ENCODE measurements at places on chromosomes 6 and 20.

- DNase-seq = no peak
These were observed 38.5 kb downstream of the COL12A1 start for GRCh38 chr6:75167325-75167724.

GRCh38 chr20:51440589-51440988 lies 101.9 kb downstream of the NFATC2 start:
- DNase-seq = no peak

DNA sequence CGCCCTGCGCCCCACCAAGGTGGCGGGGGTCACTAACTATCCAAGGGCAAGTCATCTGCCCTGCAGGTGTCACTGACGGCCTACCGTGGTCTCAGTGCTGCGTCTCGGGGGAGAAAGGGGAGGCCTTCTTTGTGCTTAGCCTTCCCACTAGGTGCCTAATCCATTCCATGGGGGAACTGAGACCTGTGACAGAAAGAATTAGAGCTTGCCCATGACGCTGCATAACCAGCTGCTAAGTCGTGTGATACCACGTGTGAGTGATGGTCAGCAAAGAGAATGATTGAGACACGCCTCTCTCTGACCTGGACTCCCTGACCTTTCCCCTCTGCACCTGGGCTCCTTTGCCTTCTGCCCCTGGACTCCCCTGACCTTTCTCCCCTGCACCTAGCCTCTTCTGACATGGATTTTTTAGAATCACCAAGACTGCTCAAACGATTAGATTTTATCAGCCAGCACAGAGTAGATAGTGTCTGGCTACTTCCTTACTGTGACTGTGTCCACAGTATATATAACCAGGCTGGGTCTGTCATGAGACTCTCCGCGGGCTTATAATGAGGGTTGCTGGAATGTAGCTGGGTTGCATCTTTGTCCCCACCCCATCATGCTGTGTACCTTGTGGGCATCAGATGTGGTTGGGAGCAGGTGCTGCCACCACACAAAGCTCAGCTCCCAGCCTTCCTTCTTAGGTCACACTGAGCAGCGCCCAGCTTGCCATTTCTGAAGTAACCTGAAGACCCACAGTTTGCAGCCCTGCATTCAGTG lies 140.6 kb downstream of the TMEM242 start:
- DNase-seq = no peak

DNA sequence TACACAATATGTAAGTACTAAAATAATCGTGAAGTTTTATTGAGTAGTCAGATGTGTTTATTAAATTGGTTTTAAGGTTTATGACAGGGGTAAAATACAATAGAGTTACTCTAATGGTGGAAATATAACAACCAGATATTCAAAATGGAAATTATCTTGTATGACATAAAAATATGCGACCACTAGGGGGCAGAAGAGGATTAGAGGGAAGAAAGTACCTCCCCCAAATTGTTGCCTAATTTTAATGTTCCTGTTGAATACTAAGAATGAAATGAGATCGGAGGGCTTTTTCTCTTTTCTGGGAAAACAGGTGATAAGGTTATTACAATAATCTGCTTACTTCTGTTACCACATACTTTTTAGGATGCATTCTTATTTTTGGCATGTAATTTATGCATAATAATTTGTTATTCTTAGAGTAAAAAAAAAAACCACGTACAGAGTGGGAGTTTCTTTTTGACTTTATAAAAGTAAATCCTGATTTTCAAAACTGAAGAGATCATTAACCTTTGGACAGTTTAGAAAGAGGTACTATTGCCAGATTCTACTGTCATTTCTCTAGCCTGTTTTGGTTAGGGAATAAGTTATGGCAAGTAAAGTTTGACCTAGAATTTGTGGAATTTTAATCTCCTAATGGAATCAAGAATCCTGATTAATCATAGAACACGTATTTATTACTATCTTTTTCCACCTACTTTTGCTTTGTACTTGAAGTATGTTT lies 159.2 kb downstream of the CD109 start:
- no peak for DNase-seq

DNA sequence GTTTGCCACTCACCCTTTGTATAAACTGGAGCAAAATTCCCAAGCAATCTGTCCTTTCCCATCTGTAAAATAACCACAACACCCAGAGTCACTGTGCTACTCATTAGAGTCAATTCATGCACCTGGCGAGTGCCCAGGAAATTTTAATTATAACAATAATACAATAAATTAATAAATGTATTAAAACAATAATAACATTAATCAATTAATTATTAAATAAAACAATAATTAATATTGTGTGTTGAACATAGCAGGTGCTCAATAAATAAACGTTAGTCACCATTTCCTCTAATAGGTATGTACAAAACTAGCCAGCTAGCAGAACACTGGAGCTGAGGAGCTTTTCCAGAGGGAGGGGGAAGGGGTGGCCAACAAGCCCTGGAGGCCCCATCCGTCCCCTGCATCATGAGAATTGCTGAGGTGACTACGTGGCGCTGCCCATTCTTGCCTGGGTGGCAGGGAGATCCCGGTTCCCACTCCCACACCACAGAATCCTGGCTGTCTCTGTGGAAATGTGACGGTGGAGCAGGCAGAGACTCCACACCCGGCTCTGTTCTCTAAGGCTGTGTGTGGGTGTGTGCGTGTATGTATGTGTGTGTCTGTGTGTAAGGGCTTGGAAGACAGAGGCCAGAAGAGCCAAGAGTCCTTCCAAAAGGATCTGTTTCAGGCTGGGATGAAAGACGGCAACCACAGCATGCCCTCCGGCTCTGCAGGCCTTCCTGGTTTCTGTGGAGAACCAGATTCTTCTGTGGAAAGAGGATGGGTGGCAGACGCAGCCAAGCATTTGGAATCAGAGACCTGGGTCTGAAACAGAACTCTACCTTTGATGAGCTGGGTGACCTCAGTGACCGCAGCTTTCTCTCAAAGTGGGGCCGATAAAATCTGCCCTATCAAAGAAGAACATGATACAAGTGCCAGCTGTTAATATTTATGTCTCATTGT lies 18.8 kb upstream of the EZR start:
- DNase-seq = no peak

- no peak for DNase-seq
These were observed 97.5 kb downstream of the CDH26 start for GRCh38 chr20:60055740-60056139.

DNA sequence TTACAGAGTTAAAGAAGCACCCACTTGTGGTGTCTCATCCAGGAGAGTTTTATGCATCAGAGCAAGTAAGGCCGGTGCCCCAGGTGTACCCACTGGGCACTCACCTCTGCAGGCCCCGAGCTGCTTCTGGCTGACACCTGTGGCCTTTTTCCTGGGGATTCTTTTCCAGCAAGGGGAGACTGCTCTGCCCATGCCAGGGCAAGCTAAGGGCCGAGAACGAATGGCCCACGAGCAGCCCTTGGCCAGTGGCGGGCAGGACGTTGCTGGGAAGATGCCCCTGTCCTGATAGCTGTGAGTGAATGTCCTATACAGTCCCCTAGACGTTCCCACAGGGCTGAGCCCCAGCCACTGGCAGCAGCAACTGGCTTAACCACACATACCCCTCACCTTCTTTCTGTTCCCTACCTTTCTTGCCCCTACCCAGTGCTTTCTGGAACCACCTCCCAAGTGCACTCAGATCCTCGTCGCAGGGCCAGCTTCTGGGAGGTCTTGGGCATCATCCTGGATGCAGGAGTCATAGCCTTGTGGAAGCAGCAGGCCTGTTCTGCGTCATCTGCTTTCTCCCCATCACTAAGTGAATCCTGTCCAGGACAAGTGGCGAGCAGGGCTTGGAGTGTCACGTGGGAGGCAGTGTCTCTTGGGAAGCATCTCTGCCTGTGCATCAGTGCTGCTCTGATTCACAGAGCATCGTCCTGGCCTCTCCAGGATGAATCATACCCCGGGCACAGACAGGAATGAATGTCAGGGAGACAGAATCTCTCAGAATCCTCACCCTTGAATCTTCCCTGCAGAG lies 32.5 kb downstream of the SYNDIG1 start:
- no peak for DNase-seq

GRCh38 chr20:61631751-61632150 lies 379.7 kb downstream of the CDH4 start:
- no peak for DNase-seq

DNA sequence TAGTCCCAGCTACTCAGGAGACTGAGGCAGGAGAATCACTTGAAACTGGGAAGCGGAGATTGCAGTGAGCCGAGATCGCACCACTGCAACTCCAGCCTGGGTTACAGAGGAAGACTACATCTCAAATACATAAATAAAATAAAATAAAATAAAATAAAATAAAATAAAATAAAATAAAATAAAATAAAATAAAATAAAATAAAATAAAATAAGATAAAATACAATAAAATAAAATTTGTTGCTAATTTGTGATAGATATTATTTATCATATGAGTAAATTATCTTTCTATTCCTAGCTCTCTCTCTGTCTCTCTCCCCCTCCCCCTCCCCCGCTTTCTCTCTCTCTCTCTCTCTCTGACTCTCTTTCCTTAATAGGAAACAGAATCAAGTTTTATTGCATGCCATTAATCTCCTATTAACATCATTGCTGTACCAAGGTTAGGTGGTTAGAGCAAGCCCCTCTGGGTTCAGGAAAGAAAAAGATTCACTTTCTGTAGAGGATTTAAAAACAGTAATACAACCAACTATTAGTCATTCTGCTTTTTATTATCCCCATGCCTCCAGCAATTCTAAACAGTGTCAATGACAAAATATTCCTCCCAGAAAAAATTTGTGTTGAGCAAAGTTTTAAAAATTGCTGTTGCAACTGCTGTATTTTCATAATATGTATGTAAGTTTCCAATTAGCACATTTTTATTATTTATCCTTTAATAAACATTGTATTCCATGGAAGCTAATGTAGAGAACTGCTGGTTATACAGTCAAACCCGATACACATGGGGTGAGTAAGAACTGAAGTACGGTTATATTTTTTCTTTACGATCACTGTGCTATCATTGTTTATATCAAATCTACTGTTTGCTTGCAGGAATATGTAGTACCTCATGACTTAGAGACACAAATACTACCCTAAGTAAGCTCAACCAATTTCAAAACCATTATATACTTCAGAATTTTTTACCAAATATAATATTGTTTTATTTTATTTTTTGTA lies 22.1 kb downstream of the BMP5 start:
- no peak for DNase-seq

- DNase-seq = no peak
These were observed 1.8 kb downstream of the TUBB1 start for GRCh38 chr20:59020938-59021551.

DNA sequence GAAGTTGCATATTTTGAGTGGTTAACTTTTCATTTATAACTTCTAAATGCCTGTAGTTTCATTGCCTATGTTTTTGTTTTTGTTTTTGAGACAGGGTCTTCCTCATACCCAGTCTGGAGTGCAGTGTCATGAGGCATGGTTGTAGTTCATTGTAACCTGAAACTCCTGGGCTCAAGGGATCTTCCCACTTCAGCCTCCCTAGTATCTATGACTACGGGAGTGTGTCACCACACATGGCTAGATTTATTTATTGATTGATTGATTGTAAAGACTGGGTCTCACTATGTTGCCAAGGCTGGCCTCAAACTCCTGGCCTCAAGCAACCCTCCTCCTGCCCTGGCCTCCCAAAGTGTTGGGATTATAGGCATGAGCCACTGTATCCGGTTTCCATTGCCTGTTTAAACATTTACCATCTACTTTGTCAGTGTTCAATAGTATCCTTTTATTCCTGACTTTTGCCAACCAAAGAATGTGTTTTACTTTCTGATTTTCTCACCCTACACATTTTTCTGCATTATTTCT lies 144.6 kb downstream of the CDKAL1 start:
- DNase-seq = no peak

DNA sequence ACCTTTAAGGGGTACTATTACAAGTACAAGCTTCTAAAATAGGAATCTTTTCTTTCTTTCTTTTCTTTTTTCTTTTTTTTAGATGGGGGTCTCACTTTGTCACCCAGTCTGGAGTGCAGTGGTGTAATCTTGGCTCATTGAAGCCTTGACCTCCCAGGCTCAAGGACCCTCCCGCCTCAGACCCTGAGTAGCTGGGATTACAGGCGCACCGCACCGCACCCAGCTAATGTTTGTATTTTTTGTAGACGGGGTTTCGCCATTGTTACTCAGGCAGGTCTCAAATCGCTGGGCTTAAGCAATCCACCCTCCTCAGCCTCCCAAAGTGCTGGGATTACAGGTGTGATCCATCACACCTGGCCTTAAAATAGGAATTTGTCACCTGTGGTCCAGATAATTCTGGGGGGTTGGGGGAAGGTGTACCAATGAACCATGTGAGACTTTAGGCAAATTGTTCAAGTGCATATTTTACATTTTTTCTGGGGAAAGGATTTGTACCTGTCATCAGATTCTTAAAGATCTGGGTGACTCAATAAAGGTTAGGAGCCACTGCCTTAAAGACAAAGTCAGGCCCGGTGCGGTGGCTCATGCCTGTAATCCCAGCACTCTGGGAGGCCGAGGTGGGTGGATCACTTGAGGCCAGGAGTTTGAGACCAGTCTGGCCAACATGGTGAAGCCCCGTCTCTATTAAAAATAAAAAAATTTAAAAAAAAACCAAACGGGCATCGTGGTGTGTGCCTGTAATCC lies 19.7 kb upstream of the SYNJ2 start:
- no peak for DNase-seq

GRCh38 chr6:146017672-146018071 lies 11.2 kb upstream of the GRM1 start:
- no peak for DNase-seq

- no peak for DNase-seq
These were observed 57.8 kb downstream of the PDSS2 start for GRCh38 chr6:107401573-107401972.

GRCh38 chr6:47484616-47485015 lies 7.0 kb downstream of the CD2AP start:
- DNase-seq = no peak

- no peak for DNase-seq
These were observed 111.4 kb downstream of the QKI start for GRCh38 chr6:163525926-163526325.

- DNase-seq = no peak
These were observed 21.6 kb upstream of the ENTPD6 start for GRCh38 chr20:25173886-25174308.

DNA sequence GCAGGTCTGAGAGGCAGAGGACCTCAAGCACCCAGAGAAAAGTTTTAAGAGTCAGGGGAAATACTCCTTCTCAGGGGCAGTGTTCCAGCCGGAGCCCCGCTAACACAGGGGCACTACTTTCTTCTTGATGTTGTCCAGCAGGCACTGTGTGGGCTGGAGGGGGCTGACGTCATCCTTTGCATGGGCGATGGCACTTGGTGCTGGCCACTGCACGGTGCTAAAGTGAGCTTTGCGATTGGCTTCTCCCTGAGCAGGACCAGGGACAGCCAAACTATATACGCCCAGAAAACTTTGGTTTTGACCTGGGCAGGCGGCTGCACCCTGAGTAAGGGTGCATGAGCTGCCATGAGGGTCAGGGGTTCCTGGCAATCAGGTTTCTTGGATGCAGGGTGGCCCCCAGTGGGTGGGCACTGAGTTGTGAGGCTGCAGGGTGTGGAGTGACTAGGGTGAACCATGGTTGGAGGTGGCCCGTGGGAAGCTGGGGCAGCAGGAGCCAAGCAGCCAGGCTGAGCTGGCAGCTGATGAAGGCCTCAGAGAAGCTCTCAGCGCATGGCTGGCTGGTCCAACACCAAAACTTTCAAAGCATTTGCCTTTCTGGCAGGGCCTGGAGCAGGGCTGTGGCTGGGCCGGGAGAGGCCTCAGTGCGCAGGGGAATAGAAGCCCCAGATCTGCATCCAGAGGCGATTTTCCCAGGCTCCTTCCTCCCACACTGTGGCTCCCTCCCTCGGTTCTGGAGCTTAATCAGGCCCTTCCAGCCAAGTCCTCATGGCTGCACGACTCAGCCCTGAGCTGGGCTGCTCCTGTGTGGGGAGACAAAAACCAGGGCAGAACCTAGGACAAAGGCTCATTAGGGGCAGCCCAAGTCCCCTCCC lies 18.3 kb downstream of the MRPS18A start:
- DNase-seq = no peak
